GM20000 (cell line): ENCODE measurements at places on chromosomes 16 and 17.

GRCh38 chr17:74748279-74748528 is 224 bp upstream of the NHERF1 start:
- no peak for DNase-seq

GRCh38 chr16:3166505-3166886 is 21.5 kb upstream of the OR1F1 start:
- DNase-seq, result no peak

GRCh38 chr16:12435730-12436129 is 368.0 kb downstream of the CPPED1 start:
- DNase-seq, result no peak

- DNase-seq, result no peak
Observed at GRCh38 chr17:74010903-74011302, 192.6 kb upstream of the RPL38 start.

GRCh38 chr17:7111784-7112509 is 2.7 kb downstream of the ASGR2 start:
- no peak for DNase-seq

DNA sequence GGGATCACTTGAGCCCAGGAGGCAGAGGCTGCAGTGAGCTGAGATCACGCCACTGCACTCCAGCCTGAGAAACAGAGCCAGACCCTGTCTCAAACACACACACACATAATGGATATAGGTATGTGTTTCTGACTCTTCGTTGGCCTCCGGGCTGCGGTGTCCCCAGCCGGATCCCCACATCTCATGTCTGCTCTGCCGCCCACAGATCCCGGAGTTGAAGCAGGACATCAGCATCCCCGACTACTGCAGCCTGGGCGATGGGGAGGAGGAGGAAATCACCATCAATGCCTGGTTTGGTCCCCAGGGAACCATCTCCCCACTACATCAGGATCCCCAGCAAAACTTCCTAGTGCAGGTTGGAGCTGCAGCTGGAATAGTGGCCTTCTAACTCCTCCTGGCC is 15.4 kb downstream of the KDM8 start:
- no peak for DNase-seq

DNA sequence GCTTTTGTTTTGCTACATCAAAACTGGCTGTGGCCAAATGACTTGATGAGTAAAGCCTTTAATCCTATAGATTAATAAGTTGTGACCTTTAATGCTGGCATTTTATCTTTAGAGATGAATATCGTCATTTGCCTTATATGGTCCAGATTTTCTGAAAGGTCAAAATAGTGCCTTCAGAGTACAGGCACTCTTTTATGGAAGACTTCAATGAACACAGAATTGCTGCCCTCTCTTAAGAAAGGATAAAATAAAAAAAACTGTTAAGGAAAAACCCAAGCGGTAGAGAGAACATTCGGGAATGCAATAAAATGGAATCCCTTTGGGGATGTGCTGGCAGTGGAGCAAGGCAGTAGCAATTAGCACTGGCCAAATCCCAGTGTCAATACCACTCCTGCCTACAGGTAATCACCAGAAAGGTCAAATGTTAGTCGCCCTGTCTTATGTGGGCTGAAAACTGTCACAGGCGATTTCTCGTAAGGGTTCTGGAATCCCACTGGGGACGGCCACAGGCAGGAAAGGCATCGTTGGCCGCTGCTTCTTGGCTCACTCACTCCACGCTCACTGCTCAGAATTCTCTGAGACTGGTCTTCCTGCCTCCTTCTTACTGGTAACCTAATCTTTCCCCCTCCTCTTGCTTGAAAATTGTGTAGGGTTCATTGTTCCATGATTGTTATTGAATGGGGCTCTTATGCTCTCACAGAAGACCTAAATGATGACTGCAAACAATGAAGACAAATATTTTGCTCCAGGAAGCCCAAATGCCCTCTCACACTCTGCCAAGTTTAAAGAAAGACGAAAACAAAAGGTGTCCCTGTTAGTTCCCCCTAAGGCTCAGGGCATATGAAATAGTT is 45.4 kb upstream of the HSBP1 start:
- DNase-seq, result no peak

DNA sequence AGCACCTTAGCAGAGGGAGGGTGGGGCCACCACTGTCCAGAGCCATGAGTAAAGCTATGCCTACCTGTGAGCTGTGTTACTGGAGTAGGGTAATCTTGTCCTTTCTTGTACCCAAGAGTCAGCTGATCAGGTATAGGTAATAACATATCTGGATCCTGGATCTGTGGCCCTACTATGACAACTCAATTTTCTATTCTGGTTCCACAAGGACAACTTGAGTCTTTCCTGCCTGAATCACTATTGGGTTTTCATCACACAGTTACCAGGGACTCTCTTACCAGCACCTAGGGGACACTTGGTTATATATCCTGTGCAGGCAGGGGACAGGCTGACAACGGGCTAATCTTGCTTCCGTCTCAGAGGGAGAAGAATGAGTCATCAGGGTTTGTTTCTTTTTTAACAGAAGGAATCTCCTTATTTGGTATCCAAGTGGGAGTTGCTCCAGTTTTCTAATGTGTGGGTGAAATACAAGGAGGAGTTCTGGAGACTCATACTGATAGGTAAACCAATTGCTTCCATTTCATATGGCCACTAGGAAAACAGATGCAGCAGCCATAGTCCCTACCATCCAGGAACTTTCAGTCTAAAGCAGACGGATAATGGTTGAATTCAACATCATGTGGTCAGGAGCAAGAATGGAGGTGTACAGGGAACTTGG is 6.8 kb downstream of the ZNF267 start:
- DNase-seq, result no peak

DNA sequence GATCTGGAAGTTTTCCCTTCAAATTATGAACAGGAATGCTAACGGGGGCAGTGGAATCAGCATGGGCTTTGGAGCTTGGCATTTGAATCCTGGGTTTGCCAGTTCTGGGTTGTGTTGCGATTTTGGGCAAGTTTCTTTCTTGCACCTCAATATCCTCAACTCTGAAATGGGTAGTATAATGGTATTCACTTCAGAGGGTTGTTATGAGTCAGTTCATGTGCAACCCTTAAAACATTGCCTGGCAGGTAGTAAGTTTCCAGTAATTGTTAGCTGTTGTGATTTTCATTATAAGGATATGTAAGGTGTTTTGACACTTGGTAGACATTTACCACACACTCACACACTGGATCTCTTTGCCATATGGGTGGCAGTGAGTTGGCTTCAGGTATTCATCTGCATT is 33.4 kb downstream of the SNX29 start:
- no peak for DNase-seq

- no peak for DNase-seq
Observed at GRCh38 chr16:400061-400591, 1.6 kb upstream of the DECR2 start.

DNA sequence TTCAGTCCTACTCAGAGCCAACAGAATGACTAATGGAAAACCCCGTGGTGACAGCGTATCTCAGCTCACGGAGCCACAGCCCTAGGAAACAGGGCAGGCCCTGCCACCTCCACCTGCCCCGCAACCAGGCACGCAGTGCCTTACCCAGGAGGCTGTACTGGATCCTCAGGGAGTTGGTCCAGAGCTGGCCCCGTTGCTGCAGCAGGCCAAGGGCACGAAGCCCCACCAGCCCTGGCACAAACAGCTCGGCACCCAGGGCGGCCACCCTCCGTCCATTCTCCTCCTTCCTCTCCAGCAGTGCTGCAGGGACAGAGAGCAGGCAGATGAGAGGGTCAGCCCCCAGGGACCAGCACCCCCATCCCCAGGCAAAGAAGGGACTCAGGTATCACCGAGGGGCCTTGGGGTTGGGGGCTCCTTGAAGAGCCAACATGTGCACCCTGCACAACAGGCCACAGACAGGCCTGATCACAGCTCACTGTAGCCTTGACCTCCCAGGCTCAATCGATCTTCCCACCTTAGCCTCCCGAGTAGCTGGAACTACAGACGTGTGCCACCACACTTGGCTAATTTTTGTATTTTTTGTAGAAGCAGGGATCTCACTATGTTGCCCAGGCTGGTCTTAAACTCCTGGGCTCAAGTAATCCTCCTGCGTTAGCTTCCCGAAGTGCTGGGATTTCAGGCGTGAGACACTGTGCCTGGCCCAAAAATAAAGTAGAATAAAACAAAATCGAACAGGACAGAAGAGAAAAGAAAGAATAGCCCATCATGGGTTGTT is 115.7 kb downstream of the RMI2 start:
- DNase-seq, result no peak

DNA sequence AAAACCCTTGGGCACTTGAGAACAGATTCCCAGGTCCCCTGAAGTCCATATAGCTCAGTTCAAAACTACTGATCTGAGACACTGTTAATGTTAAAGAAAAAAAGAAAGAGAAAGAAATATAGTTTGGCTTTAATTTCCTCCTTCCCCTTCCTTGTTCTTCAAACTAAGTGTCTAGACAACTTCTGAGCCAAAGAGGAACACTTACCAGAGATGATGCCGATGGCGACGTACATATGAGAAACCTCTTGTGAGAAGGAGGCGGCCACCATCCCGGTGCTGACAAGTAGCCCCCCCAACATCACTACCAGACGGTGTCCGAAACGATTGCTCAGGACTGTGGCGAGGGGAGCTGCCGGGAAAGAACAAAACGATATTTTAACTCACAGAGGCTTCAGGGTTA is 17.2 kb downstream of the SLC16A6 start:
- DNase-seq, result no peak

GRCh38 chr16:68400083-68400923 is 48.0 kb downstream of the SMPD3 start:
- DNase-seq, result no peak

- no peak for DNase-seq
Observed at GRCh38 chr17:39716073-39716818, 14.1 kb downstream of the MIEN1 start.

- no peak for DNase-seq
Observed at GRCh38 chr17:32723310-32723955, 153.5 kb downstream of the MYO1D start.

DNA sequence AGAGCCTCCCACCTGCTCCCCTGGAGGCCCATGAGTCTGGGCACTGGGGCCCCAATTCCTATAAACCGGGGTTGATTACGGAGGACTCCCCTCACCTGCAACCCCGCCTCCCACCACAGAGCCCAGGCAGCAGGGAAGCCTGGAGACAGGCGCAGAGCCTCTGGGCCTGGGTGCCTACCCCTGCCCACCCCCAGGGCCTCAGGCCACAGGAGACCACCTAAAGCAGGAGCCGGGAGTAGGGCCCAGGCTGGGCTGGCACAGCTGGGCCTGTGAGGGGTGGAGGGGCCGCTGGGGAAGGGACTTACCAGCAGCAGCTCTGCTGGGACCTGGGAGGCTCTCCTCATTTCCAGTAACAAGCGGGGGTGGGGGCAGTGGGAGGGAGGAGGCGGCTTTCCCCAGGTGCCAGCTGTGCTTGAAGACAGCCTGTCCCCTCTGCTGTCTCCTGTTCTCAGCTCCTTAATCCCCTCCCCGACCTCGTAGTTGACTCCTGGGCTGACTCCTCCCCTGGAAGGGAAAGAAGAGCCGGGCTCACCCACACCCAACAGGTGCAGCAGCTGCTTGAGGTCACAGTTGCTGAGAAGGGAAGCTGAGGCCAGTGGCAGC is 46.8 kb downstream of the TMEM235 start:
- no peak for DNase-seq

GRCh38 chr17:33291248-33292200 is 1.6 kb downstream of the ASIC2 start:
- no peak for DNase-seq

GRCh38 chr17:69870091-69870530 is 204.9 kb upstream of the KCNJ16 start:
- peak; percentile 4 for DNase-seq

- no peak for DNase-seq
Observed at GRCh38 chr17:4623249-4623648, 18.2 kb downstream of the ALOX15 start.

DNA sequence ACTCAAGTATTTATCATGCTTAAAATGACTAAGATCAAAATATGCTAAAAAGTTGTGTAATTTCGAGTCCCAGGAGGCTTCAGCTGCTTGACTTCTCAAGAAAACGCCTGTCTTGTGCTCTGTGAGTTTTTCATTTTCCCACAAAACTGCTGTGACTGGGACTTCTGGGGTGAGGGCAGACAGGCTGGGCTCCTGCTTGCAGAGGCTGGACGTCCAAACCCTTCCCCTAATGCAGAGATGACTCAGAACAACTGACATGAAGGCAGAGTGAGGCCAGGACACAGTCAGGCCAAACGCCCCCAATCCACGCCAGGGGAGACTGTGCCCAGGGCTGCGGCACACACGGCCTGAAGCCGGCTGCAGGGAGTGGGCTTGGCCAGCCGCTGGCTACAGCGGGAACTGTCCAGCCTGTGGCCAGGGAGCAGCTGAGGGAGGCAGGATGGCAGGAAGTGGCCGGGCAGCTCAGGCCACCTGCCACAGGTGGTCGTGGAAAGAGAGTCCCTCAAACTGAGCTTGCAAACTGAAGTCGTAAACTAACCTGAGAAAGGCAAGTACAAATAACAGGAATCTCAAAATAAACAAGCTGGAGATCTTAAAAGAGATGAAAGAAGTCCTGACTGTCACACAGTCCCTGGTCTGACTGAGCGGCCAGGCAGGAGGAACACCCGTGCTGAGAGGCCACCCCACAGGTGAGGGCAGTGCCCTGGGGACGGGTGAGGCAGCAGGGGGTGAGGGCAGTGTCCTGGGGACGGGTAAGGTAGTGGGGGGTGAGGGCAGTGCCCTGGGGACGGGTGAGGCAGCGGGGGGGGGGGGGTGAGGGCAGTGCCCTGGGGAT is 21.3 kb upstream of the HEXD start:
- no peak for DNase-seq

DNA sequence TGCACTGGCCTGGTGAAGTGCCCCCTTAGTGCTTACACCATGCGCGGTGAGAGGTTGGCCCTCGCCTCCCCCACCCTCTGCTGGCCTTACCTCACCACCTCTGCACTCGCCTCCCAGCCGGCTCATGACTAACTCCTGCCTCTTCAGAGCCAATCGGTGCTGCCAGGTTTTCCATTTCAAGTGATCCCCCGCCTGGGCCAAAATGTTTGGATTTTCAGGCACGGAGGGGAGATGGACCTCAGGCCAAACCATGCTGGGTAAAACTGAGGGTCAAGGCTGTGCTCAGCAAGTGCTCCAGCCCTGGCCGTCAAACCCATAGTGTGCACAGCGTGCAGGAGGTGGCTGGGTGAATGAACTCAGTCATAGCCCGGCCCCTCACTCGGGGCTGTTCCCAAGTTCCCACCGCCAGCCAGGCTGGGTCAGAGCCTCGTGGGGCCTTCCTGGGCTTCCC is 175.4 kb downstream of the SEC14L1 start:
- no peak for DNase-seq

DNA sequence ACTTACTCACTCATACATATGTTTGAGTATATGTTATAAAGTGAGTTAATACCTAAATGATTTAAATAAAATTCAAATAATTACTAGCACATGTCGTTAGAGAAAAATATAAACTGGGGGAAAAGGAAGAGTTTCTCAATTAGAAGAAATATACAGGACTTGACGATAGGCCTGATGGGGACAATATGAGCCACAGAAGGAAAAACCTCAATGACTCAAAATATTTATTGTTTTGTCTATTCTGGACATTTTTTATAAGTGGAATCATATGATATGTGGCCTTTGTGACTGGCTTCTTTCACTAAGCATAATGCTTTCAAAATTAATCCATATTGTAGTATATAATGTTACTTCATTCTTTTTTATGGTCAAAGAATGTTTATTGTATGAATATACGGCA is 339.2 kb upstream of the PMFBP1 start:
- DNase-seq, result no peak

GRCh38 chr17:15928286-15928785 is 16.6 kb upstream of the ADORA2B start:
- DNase-seq, result no peak
